ENCODE measurements at places on chromosomes 1 and 21.
A peak's percentile ranks its signal among the peaks of the same experiment; 100 is the strongest.

GRCh38 chr1:57300186-57300585 lies 123.7 kb downstream of the DAB1 start:
- H3K4me1 ChIP-seq: peaks cover 3% of the 10 kb centered on the region
- H3K4me3 ChIP-seq: no peak overlapping the region
- H3K27me3 ChIP-seq: no peaks in the 10 kb centered on the region

- H3K4me3 ChIP-seq: no peak overlapping the region
- H3K4me1 ChIP-seq: no peaks in the 10 kb centered on the region
- no peak overlapping the region for H3K27ac ChIP-seq
- H3K36me3 ChIP-seq: no peaks in the 10 kb centered on the region
- no peak for DNase-seq
- H3K27me3 ChIP-seq: peaks cover 8% of the 10 kb centered on the region
Observed at GRCh38 chr1:212503714-212504113, 71.0 kb downstream of the NENF start.

DNA sequence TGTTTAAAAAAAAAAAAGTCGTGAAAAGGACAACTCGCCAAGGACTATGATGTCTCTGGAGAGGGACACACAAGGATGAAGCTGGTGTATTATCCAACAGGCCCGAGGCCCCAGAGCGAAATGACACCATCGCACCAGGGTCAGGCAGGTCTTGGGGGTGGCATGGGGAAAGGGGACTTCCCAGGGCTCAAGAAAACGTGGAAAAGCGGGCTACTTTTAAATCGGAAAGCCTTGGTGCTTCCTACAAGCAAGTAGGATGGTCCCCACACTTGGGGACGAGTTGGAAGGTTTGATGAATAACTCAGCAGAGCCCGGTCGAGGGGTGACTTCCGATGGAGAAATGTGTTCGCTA lies 505 bp upstream of the GNPAT start:
- no peak for DNase-seq
- peaks cover 52% of the 10 kb centered on the region for H3K4me1 ChIP-seq
- H3K27me3 ChIP-seq: no peaks in the 10 kb centered on the region
- H3K36me3 ChIP-seq: peaks cover 49% of the 10 kb centered on the region
- peak overlapping the region; percentile 85 for H3K4me3 ChIP-seq

DNA sequence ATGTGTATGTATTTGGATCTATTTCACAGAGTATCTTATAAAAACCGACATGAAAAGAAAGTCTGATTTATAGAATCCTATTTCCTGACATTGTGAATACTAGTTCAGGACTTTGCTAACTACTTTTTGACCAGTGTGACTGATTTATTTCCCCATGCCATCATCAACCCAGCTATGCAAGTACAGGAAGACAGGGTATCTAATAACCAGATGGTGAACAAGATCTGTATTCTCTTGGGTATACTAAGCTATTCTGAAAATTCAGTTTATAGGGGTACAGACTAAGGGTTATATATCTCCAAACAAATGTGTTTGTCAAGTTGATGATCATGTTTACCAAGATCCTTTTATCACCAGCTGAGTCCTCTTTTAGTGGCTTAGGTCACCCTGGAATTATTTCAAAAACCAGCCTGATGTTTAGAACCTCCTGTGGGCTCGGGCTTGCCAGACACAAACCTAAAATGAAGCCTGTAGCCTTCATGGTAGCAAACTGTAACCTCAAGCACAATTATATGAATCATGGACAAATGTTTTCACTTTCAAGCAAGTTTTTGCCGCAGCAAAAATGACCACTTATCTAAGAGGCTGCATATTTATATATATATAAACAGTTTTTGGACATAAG lies 185.1 kb downstream of the FGGY start:
- H3K4me3 ChIP-seq: no peak overlapping the region
- H3K36me3 ChIP-seq: no peaks in the 10 kb centered on the region
- no peaks in the 10 kb centered on the region for H3K27me3 ChIP-seq
- no peak for DNase-seq
- H3K4me1 ChIP-seq: peaks cover 24% of the 10 kb centered on the region
- H3K27ac ChIP-seq: no peak overlapping the region

DNA sequence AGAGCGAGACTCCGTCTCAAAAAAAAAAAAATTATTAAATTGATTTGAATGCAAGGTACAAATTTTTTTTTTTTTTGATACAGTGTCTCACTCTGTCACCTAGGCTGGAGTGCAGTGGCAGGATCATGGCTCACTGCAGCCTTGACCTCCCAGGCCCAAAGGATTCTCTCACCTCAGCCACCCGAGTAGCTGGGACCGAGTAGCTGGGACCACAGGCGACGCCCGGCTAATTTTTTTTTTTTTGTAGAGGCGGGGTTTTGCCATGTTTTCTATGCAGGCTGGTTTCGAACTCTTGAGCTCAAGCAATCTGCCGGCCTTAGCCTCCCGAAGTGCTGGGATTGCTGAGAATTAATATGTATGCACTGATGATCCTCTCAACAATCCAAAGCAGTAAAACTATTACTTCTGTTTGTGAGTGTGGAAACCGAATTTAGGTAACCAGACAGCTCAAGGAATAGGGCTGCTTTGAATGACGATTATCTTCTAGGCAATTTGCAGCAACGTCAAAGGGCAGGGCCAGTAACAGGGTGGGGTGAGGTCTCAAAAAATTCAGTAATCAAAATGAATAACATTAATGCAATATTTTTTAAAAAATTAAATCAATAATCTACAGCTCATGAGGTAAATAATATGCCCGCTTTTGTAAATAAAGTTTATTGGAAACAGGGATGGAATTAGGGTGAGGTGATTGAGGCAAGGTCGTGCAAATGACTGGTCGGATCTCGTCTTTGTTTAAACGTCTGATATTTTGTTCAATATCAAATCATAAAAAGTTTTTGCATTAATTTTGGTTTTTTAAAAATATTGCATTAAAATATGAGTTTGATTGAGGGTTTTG lies 1.2 kb downstream of the CLSPN start:
- no peak for DNase-seq
- H3K36me3 ChIP-seq: peaks cover 23% of the 10 kb centered on the region
- peak overlapping the region; percentile 74 for H3K27ac ChIP-seq
- H3K4me3 ChIP-seq: peak overlapping the region; percentile 80
- H3K27me3 ChIP-seq: no peaks in the 10 kb centered on the region
- peaks cover 46% of the 10 kb centered on the region for H3K4me1 ChIP-seq

DNA sequence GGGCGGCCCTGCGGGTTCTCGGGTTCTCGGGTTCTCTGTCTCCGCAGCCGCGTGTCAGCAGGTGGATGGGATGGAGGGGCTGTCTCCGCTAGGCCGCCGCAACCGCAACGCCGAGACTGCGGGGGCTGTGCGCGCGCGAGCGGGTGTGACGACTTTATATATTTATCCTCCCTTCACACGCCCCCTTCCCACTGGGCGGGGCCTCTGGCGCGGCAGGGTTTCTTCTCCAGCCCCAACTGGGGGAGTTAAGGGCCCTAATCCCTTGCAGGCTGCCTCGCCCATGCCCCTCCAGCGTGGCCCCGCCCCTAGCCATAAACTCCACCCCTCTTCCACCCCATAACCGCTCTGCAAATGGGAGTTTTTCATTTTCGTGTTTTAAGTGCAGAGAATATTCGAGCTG lies 3.4 kb downstream of the IGSF21 start:
- no peak overlapping the region for H3K27ac ChIP-seq
- H3K36me3 ChIP-seq: no peaks in the 10 kb centered on the region
- no peak overlapping the region for H3K4me3 ChIP-seq
- DNase-seq: no peak

GRCh38 chr1:212542761-212543187 lies 65.8 kb upstream of the ATF3 start:
- H3K27me3 ChIP-seq: peaks cover 24% of the 10 kb centered on the region
- no peaks in the 10 kb centered on the region for H3K4me1 ChIP-seq
- H3K4me3 ChIP-seq: no peak overlapping the region
- H3K27ac ChIP-seq: no peak overlapping the region
- no peaks in the 10 kb centered on the region for H3K36me3 ChIP-seq

Data from activated CD4-positive, alpha-beta memory T cell treated with anti-CD3 and anti-CD28 coated beads, Interleukin-2, amount 10 ng/mL, durations not matched to agents 7 days and 5 days (primary cell).